ENCODE measurements at places on chromosomes 7 and 10.

GRCh38 chr10:1215862-1216573 is 159.8 kb downstream of the WDR37 start:
- no peak for DNase-seq

DNA sequence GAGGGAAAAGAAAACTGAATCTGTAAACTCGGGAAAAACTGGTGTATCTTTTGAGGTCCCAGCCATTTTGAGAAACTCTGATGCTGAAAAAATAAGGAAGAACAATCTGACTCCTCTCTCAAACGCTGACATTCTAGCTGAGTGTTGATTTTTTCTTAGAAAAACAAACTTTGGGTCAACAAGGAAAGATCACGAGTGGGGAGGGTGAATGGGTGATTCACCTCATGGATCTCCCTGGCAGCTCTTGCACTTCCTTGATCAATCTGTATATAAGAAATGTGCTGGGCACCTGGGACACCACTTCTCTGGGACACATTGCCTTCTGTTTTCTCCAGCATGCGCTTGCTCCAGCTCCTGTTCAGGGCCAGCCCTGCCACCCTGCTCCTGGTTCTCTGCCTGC is at the start of gene PIP:
PIP (plus strand) TSS at position 297 of the 400 bp plus-strand sequence; CDS start at position 337, 40 bp downstream.
- no peak for DNase-seq

- DNase-seq = peak; percentile 76
Observed at GRCh38 chr7:35801392-35802101, 690 bp downstream of the SEPTIN7 start.

DNA sequence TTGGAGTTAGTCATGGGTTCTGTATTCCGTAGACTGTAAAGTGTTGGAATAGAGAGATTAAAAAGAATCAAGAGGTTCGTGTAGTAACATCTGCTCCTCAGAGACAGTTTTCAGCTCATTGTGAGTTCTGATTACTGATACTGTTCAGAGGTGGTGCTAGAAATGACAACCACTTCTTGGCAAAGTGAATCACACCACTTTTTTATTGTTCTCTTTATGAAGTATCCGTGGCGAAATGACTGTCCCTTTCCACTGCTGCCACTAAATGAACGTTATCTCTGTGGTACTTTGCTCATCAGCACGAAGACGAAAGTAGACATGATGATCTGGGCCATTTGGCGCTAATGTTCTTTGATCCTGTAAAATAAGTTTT is 860 bp downstream of the RPP30 start:
- DNase-seq = no peak

GRCh38 chr7:28800150-28800549 is 158.0 kb downstream of the TRIL start:
- DNase-seq = no peak

- DNase-seq = peak; percentile 27
Observed at GRCh38 chr10:73653701-73654100, 2.1 kb downstream of the SYNPO2L start.

DNA sequence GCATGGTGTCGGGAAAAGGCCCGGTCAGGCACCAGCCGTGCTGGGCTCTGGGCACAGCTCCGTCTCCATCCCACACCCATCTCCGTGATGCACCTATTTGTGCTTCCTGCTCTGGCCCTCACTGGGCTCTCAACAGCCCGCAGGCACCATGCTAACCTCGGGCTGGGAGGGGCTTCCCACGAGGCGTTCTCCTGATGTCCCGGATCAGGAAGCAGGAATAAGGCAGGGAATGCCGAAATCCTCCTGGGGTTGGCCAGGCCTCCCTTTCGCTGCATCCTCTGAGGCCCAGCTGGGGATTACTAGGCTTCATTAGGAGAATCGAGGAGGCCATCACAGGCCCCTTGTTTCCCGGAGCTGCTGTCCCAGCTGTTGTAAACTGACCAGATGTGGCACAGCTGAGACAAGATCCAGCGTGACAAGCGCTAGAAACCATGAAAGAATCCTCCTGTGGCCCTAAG is 72.0 kb downstream of the FAM53B start:
- peak; percentile 32 for DNase-seq

DNA sequence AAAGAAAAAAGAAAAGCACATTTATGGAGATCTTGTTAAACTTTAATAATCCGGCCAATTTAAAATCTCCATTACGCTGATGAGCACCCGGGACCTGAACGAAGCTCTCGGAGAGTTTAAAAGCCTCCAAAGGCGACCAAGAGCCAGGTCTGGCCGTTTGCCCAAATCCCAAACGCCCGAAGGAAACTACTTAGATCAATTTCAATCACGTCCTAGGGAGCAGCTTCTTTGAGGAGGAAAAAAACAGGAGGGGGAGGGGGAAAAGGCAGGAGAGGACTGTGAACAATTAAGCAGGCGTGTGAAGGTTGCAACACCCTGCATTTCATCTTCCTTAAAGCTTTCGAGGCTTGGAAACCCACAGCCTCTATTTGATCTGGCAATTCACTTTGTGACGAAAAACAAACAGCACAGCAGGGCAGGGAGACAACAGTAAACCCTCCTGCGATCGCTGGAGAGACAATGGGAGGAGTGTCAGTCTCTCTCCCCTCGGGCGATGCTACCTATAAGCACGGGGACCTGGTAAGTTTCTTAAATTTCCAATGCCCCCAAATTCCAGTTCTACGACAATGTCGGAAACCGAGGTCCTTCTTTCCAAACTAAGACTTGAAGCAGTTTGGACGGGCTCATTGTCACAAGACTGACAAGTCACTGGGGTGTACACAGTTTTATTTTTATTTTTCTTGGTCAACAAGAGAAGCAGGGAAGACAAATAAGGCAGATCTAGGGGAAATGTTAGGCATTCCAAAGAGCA is 1.2 kb downstream of the KLF6 start:
- DNase-seq = peak; percentile 74

All from fibroblast of skin of back (primary cell).